Dermis lymphatic vessel endothelial cell (primary cell): ENCODE measurements at places on chromosomes 6 and 20. TPM values are rescaled to one million over a fixed set of nuclear protein-coding genes. Genes with fewer than 3 reads are reported as not detected.

SIGLEC1 gene
- not detected in 2 replicates for total RNA-seq

PPP1R3G gene
- 0.52 and 1.7 TPM in 2 replicates for total RNA-seq

MYB gene
- total RNA-seq, result under 0.01 TPM in 1 of 2 replicates, not detected in the other

GJA10 gene
- not detected in 2 replicates for total RNA-seq

CGA gene
- 0.11 TPM in 1 of 2 replicates, not detected in the other for total RNA-seq

TMEM244 gene
- not detected in 2 replicates for total RNA-seq

LBP gene
- under 0.01 TPM in 1 of 2 replicates, not detected in the other for total RNA-seq

MUCL3 gene
- not detected in 2 replicates for total RNA-seq

SLC26A8 gene
- total RNA-seq, result not detected in 2 replicates

HCK gene
- under 0.01 TPM in 1 of 2 replicates, not detected in the other for total RNA-seq

CARMIL1 gene
- total RNA-seq, result 0.33 and 4.0 TPM in 2 replicates

HCRTR2 gene
- total RNA-seq, result not detected in 2 replicates

THBS2 gene
- 0.26 and 2.3 TPM in 2 replicates for total RNA-seq

CTAGE9 gene
- not detected in 2 replicates for total RNA-seq

CHRNA4 gene
- 0.09 TPM in 1 of 2 replicates, not detected in the other for total RNA-seq

PI16 gene
- total RNA-seq, result under 0.01 TPM in 1 of 2 replicates, not detected in the other

EMILIN3 gene
- under 0.01 and 0.11 TPM in 2 replicates for total RNA-seq

MAS1 gene
- total RNA-seq, result not detected in 2 replicates

HLA-DPA1 gene
- 4.6 and 6.9 TPM in 2 replicates for total RNA-seq

THBD gene
- total RNA-seq, result 7.2 and 10.5 TPM in 2 replicates

MRPS10 gene
- 34.9 and 43.7 TPM in 2 replicates for total RNA-seq

PPIL1 gene
- total RNA-seq, result 16.8 TPM in 2 replicates

DLK2 gene
- 0.33 and 0.60 TPM in 2 replicates for total RNA-seq

PSMB9 gene
- total RNA-seq, result 22.7 and 27.8 TPM in 2 replicates

BPI gene
- total RNA-seq, result not detected in 2 replicates

SLC35F1 gene
- total RNA-seq, result under 0.01 TPM in 1 of 2 replicates, not detected in the other

RPS10 gene
- 1,649 and 1,959 TPM in 2 replicates for total RNA-seq

ERVFRD-1 gene
- total RNA-seq, result not detected in 2 replicates

ZNF133 gene
- 14.5 and 17.2 TPM in 2 replicates for total RNA-seq

ZSCAN23 gene
- 2.5 TPM in 1 of 2 replicates, not detected in the other for total RNA-seq

DPPA5 gene
- total RNA-seq, result not detected in 2 replicates

RAB32 gene
- total RNA-seq, result 81.6 and 90.7 TPM in 2 replicates

CCM2L gene
- 19.3 and 23.8 TPM in 2 replicates for total RNA-seq

SPATS1 gene
- 0.09 TPM in 1 of 2 replicates, not detected in the other for total RNA-seq

ARFGEF2 gene
- total RNA-seq, result 63.0 and 64.4 TPM in 2 replicates

ABHD16B gene
- not detected in 2 replicates for total RNA-seq

IRF4 gene
- total RNA-seq, result not detected in 2 replicates

PLN gene
- total RNA-seq, result under 0.01 TPM in 1 of 2 replicates, not detected in the other

MRAP2 gene
- total RNA-seq, result 6.4 and 8.9 TPM in 2 replicates

ULBP2 gene
- total RNA-seq, result 0.69 and 2.1 TPM in 2 replicates

KCNG1 gene
- total RNA-seq, result 1.8 and 2.8 TPM in 2 replicates

POLR3F gene
- 12.9 and 20.4 TPM in 2 replicates for total RNA-seq

SLC39A7 gene
- total RNA-seq, result 86.5 and 115 TPM in 2 replicates

CD93 gene
- 40.5 and 48.4 TPM in 2 replicates for total RNA-seq

SLC13A3 gene
- total RNA-seq, result under 0.01 and 0.09 TPM in 2 replicates

TSPO2 gene
- total RNA-seq, result not detected in 2 replicates

CALHM6 gene
- 3.7 and 4.2 TPM in 2 replicates for total RNA-seq

PKIG gene
- total RNA-seq, result 128 and 193 TPM in 2 replicates
